ENCODE measurements at places on chromosomes 11 and 22. TPM values are rescaled to one million over a fixed set of nuclear protein-coding genes. Genes with fewer than 3 reads are reported as not detected.

DNA sequence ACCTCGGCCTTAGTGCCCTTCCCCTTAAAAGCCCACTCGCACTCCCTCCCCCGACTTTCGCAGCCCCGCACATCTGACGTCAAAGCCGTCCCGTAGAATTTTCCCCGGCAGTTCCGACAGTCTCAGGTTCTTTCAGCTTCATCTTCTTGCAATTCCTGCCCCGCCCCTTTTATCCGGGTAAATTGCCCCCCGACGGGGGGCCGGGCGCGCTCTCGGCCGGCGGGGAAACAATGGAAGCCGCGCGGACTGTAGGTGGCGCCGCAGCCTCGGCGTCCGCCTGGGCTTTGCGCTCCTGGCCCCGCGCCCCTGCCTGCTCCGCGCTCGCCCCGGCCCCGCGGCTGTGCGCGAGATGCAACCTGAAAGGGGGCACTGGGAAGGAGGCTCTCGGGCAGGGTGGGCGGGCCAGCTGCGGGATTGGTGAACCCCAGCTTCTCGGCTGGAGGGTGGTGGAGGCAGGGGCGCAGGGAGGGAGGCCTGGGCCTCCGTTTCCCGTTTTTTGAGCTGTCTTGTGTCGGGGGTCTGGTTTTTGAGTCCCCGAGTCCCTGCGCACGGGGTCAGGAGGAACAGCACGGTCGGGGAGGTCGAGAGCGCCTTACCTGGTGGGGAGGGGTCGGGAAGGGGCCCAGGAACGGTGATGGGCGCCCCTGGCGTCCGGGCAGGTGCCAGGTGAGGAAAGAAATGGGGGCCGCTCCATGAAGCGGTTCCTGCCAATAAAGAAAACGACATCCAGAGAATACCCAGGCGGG lies 859 bp upstream of the FGF19 start:
- H3K27me3 ChIP-seq, result peaks cover 75% of the 10 kb centered on the region
- H3K4me1 ChIP-seq, result peaks cover 26% of the 10 kb centered on the region
- no peaks in the 10 kb centered on the region for H3K36me3 ChIP-seq

Gene SPI1
- 295 TPM for total RNA-seq

Gene CHADL
- 3.6 TPM for total RNA-seq

Gene PRR33
- not detected for total RNA-seq

Gene VSIG10L2
- total RNA-seq, result not detected

Gene ATG13
- 54.4 TPM for total RNA-seq

- no peak for DNase-seq
- H3K4me3 ChIP-seq, result no peak overlapping the region
- no peaks in the 10 kb centered on the region for H3K27me3 ChIP-seq
- peaks cover 26% of the 10 kb centered on the region for H3K4me1 ChIP-seq
These were observed 34.2 kb upstream of the RRM1 start for GRCh38 chr11:4060182-4060923.

DNA sequence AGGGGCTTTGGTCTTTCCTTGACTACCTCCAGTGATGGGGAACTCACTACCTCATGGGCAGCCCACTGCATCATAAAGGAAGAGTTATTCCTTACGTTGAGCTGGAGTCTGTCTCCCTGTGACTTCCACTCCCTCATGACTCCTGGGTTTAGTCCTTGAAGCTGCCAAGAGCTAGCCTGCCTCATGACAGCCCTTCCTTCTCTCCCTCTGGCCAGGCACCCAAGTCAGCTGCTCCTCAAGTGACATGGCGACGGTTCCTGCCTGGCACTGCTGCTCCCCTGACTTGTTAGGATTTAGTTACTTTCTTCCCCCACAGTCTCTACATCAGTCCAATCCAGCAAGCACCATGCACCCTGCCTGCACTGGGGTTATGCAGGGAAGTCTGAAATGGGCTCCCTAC lies 196.1 kb upstream of the TBCEL start:
- no peak for DNase-seq
- H3K4me1 ChIP-seq, result no peaks in the 10 kb centered on the region
- peaks cover 4% of the 10 kb centered on the region for H3K27me3 ChIP-seq

- peaks cover 15% of the 10 kb centered on the region for H3K27me3 ChIP-seq
- no peak overlapping the region for H3K4me3 ChIP-seq
- no peak overlapping the region for H3K27ac ChIP-seq
- H3K36me3 ChIP-seq, result no peaks in the 10 kb centered on the region
- no peaks in the 10 kb centered on the region for H3K4me1 ChIP-seq
- DNase-seq, result no peak
These were observed 80.8 kb downstream of the CACNA1I start for GRCh38 chr22:39651053-39651996.

Gene ACR
- 0.62 TPM for total RNA-seq

Gene OR9G4
- total RNA-seq, result not detected

- no peaks in the 10 kb centered on the region for H3K27me3 ChIP-seq
- H3K36me3 ChIP-seq, result no peaks in the 10 kb centered on the region
- H3K4me3 ChIP-seq, result no peak overlapping the region
- H3K27ac ChIP-seq, result no peak overlapping the region
- DNase-seq, result no peak
- H3K4me1 ChIP-seq, result peaks cover 18% of the 10 kb centered on the region
These were observed 13.6 kb downstream of the PLA2G6 start for GRCh38 chr22:38167988-38168407.

Gene PCF11
- 58.6 TPM for total RNA-seq

GRCh38 chr22:47435826-47436225 lies 673.4 kb downstream of the TBC1D22A start:
- H3K4me3 ChIP-seq, result no peak overlapping the region
- H3K36me3 ChIP-seq, result no peaks in the 10 kb centered on the region
- no peak overlapping the region for H3K27ac ChIP-seq
- H3K4me1 ChIP-seq, result no peaks in the 10 kb centered on the region
- H3K27me3 ChIP-seq, result no peaks in the 10 kb centered on the region
- no peak for DNase-seq

DNA sequence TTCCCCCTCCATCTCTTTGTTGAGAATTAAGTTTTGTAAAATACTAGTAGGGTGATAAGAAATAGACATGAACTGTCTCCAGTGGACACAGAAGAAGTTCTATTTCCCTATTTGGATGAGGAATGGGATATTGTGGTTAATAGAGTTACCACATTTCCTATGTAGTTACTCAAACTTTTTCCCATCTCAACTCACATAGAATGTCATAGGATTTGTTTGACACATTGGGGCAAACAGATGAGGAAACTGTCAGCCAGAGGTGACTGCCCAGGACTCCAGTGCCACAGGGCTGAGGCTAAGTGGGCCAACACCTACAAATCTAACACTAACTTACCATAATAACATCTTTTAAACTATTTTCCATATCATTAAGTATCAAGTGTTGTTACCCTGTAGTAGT lies 58.3 kb downstream of the CCDC83 start:
- no peaks in the 10 kb centered on the region for H3K36me3 ChIP-seq
- no peak for DNase-seq
- H3K4me1 ChIP-seq, result no peaks in the 10 kb centered on the region
- H3K4me3 ChIP-seq, result no peak overlapping the region
- no peak overlapping the region for H3K27ac ChIP-seq

Gene LRRC56
- 7.6 TPM for total RNA-seq

DNA sequence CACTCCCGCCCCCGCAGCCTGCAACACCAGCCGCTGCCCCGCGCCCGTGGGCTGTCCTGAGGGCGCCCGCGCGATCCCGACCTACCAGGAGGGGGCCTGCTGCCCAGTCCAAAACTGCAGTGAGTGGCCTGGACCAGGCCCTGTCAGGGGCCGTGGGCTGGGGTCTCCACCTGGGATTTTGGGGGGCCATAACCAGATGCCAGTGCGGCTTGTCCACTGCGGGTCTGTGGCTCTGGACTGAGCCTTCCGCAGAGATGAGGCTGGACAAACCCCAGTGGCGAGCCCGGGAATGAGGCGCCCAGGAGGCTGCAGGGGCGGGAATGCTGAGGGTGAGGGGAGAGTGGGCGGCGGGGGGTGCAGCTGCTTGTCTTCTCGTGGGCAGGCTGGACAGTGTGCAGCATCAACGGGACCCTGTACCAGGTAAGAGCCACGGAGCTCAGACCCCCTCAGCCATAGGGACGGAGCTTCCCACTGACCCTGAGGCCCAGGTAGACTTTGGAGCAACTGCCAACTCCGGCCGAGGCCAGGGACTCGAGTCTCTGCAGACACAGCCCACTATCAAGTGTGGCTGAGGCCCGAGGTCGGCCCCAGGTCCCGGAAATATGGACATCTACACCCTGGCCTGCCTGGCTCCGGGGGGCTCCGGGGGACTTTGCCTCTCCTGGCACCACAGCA lies 24.8 kb upstream of the MUC5B start:
- DNase-seq, result peak; percentile 43
- no peaks in the 10 kb centered on the region for H3K4me1 ChIP-seq
- peaks cover 55% of the 10 kb centered on the region for H3K27me3 ChIP-seq
- H3K4me3 ChIP-seq, result no peak overlapping the region
- H3K36me3 ChIP-seq, result no peaks in the 10 kb centered on the region

DNA sequence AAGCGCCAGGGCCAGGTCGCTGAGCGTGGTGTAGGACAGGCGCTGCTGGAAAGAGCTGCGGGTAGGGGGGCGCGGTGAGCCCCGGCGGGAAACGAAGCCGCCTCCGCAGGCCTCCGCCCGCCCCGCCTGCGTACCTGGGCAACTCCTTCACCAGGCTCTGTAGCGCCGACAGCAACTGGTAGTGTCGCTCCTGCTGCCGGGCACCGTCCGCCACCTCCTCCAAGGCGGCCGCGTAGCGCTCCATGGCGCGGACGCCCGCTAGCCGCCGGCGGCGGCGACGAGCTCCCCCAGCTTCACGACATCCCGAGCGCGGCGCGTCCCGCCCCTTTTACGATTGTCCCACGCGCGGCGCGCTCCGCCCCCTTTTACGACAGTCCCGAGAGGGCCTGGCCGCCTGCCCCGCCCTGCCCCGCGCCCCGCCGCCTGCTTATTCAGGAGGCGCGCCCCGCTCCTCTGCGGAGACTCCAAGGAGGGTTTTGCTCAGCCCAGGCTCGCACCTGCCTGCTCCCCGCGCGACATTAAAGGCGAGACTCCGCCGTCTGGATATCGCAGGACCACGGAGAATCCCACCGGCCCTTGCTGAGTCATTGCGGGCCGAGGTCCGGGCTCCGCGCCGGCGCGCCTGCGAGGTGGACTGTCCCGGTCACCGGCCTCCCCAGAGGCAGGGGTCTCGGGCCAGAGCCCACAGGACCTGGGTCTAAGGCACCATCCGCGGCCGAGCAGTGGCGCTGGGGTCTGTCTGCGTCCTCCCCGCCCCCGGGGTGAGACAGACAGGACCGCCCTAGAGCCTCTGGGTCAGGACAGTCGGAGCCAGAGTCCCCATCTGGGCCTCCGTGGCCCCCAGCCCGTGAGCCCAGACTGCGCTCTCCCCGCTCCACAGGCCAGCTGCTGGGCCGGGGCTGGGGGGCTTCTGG lies at the start of gene DGCR6L:
DGCR6L (minus strand) TSS at position 316 of the 914 bp plus-strand sequence; CDS start at position 244, 72 bp downstream.
- peaks cover 3% of the 10 kb centered on the region for H3K36me3 ChIP-seq
- H3K4me3 ChIP-seq, result peak within 1 kb of the TSS; percentile 93
- H3K4me1 ChIP-seq, result peaks cover 29% of the 10 kb centered on the region
- peak within 1 kb of the TSS; percentile 87 for H3K27ac ChIP-seq

DNA sequence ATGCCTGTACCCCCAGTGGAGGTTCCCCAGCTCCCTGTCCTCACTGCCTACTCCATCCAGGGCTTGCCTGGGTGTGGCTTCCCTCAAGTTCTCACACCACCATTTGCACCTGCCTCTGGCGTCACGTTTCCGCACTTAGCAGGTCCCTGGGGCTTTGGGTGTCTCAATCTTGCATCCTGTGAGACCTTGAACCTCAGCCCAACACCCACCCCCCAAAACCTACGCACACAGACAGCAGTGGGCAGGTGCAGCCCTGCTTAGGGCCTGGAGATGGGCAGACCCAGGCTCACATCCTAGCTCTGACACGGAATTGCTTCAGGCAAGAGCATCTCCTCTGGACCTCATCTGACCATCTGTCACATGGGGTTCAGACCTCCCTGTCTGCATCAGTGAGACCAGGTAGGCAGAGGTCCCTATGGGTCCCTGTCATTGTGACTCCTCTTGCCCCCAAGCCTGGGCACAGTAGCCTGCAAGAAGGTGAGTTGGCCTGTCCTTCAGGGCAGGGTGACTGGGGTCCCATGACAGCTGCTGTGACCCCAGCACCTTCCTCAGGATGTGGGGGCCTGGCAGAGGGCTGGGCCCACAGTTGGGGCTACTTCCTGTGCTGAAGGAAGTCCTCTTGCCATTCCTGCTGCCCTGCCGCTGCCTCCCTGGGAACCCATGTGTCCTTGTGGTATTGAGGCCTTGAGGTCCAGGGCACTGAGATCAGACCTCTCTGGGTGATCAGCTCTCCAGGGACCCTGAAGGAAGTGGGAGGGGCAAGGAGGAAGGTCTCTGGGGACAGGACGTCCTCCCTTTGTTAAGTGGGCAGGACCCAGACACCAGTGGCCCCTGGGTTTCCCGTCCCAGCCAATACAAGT lies 2.0 kb downstream of the SIPA1 start:
- H3K27ac ChIP-seq, result peak overlapping the region; percentile 93
- H3K4me1 ChIP-seq, result peaks cover 63% of the 10 kb centered on the region
- H3K27me3 ChIP-seq, result no peaks in the 10 kb centered on the region
- peaks cover 47% of the 10 kb centered on the region for H3K36me3 ChIP-seq
- DNase-seq, result peak; percentile 72

- peaks cover 7% of the 10 kb centered on the region for H3K36me3 ChIP-seq
- DNase-seq, result no peak
- no peaks in the 10 kb centered on the region for H3K27me3 ChIP-seq
- peaks cover 2% of the 10 kb centered on the region for H3K4me1 ChIP-seq
These were observed 11.0 kb upstream of the FXYD2 start for GRCh38 chr11:117835576-117835975.

Gene ARVCF
- total RNA-seq, result 16.8 TPM

GRCh38 chr11:8604078-8604723 lies 10.2 kb upstream of the STK33 start:
- H3K27me3 ChIP-seq, result no peaks in the 10 kb centered on the region
- peak; percentile 63 for DNase-seq
- H3K4me1 ChIP-seq, result peaks cover 7% of the 10 kb centered on the region

Gene LINC01488
- total RNA-seq, result not detected

GRCh38 chr11:36237391-36237790 lies 51.8 kb downstream of the COMMD9 start:
- DNase-seq, result no peak
- no peaks in the 10 kb centered on the region for H3K27me3 ChIP-seq
- no peak overlapping the region for H3K4me3 ChIP-seq
- no peaks in the 10 kb centered on the region for H3K4me1 ChIP-seq

Gene SMC1B
- total RNA-seq, result not detected

DNA sequence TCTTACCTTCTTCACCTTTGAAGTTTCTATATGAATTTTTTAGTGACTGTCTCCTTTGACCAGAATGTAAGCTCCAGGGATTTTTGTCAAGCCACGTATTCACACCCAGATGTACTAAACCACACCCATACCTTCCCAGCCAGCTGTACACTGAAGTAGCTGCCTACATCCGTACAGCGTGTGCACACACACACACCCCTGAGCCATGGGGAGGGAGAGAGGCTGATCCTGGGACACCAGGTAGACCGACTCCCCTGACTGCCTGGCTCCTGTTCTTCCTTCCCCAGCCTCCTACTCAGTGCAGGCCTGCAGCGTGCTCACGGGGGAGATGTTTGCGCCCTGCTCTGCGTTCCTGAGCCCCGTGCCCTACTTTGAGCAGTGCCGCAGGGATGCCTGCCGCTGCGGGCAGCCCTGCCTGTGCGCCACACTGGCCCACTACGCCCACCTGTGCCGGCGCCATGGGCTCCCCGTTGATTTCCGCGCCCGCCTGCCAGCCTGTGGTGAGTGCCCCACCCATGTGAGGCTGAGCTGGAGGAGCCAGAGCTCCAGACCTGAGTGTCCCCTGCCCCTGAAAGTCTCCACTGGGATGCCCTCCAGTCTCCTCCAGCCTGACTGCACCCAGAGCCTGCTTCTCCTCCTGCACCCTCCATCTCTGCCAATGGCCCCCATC lies 25.9 kb downstream of the OTOG start:
- no peaks in the 10 kb centered on the region for H3K36me3 ChIP-seq
- no peak overlapping the region for H3K27ac ChIP-seq
- DNase-seq, result no peak

- peaks cover 10% of the 10 kb centered on the region for H3K27me3 ChIP-seq
- no peak for DNase-seq
- H3K4me3 ChIP-seq, result no peak overlapping the region
These were observed 415.2 kb downstream of the TENM4 start for GRCh38 chr11:79025622-79026021.
